Right atrium auricular region (tissue), 2 donors: ENCODE measurements at places on chromosomes 4 and X. TPM values are rescaled to one million over a fixed set of nuclear protein-coding genes. Genes with fewer than 3 reads are reported as not detected.

FLNA gene
- 263 TPM for total RNA-seq

TRIML2 gene
- total RNA-seq, result not detected

DIPK2B gene
- total RNA-seq, result 14.4 TPM

NR0B1 gene
- not detected for total RNA-seq

WDFY3 gene
- total RNA-seq, result 27.6 TPM

TDO2 gene
- not detected for total RNA-seq

RS1 gene
- total RNA-seq, result not detected

DNA sequence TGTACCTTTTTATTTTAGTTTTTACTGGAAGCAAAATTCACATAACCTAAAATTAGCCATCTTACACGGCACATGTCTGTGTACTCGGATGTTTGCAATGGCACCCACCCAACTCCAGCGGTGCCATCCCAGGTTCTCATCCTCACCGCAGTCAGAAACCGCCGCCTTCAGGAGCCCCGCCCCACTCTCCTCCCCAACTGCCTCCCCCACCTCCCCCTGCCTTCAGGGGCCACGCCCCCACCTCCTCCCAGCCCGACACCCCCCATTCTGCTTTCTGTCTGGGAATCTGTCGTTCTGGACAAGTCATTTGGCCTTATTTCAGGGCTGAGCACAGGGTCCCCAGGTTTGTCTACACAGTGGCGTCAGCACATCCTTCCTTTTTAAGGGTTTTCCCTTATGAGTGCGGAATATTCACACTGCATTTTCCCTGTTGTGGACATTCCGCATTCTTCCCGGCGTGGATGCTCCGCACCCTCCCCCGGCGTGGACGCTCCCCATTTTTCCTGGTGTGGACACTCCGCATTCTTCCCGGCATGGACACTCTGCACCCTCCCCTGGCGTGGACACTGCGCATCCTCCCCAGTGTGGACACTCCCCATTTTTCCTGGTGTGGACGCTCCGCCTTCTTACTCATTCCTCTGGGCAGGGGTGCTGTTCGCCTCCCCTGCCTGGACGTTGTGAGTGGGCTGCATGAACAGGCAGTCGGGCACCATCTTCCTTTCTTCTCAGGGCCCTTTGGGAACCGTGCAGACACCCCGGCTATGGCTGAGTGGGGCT is 135.4 kb upstream of the NKX1-1 start:
- DNase-seq, result no peak

GRCh38 chrX:114267142-114267541 is 316.7 kb upstream of the HTR2C start:
- DNase-seq, result no peak

GRCh38 chrX:129690435-129690834 is 35.7 kb upstream of the APLN start:
- DNase-seq, result no peak

GRCh38 chrX:150446151-150446550 is 83.0 kb downstream of the MAMLD1 start:
- DNase-seq, result no peak

GRCh38 chrX:155995321-155995875 is 2.1 kb upstream of the IL9R start:
- no peak for DNase-seq

GRCh38 chrX:28969126-28969525 is 381.9 kb downstream of the IL1RAPL1 start:
- no peak for DNase-seq

DNA sequence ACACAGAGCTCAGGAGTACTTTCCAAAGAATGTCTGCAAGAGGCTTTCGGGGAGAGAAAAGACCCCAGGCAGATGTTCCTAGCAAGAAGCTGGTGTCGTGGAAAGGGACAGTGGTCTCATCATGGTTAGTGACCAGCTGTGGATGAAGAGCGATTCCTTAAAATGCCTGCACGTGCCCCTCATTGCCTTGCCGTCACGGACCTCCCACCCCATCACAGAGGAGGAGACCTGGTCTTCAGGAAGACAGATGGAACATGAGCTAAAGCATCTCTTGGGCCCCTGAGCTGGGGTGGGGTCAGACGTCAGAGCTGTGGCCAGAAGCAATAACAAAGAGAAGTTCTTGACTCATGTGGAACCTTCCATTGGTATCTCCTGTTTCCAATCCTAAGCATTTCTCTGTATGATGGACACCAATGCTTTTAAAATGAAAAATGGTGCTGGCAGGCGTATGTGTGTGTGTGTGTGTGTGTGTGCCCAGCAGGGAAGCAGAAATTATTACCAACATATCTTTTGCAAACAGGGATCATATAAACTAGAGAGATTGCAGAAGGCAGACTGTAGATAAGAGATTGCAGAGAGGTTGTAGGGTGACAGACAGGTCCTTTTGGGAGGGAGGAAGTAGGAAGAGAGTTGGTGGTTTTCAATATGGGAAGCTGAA is 25.2 kb upstream of the ASMTL start:
- DNase-seq, result peak; percentile 42

- peak; percentile 72 for DNase-seq
Observed at GRCh38 chr4:122700178-122700725, 32.3 kb upstream of the BBS12 start.

- no peak for DNase-seq
Observed at GRCh38 chrX:28590396-28590795, 3.1 kb downstream of the IL1RAPL1 start.

GRCh38 chr4:72567821-72568675 is 973 bp downstream of the ADAMTS3 start:
- DNase-seq, result peak; percentile 78

DNA sequence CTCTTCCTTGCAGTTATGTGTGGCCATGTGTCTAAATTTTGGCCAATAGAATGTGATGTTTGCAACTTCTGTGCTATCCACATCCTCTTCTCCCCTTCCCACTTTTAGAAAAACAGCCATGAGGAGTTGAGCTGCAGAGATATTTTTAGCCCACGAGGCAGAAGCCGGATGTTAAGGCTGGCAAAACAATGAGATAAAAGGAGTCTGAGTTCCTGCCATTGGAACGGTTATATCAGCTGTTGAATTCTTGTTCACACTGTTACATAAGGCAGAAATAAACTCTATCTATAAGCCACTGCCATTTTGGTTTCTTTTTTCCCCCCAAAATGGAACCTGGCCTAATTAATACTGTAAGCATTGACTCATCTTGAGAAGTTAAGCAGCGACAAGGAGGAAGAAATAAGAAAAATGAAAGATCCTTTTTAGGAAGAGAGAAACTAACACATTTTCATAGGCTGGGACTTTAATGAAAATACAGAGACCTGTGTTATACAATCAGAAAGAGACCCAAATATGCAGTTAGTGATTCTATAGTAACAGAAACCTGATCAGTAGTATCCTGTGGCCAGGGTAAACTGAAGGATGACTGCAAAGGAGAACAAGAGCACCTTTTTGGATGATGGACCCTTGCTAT is 200.5 kb downstream of the INPP4B start:
- no peak for DNase-seq

DNA sequence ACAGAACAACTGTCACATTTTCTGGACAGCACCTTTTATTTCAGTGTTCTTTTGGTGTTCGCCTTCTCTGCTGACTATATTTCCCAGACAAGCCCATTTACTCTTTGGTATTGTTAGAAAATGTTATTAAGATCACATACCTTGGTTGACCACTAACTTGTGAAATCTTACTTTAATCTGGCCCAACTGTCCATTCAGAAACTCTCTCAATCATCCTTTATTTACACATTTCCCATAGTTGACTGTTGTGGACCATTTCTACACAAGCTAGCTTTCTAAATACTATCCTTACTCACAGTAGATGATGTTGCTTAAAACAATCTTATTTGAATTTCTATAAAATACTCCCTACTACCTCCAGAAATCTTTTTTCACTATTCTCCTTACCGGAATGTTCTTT is 64.7 kb downstream of the QRFPR start:
- no peak for DNase-seq

DNA sequence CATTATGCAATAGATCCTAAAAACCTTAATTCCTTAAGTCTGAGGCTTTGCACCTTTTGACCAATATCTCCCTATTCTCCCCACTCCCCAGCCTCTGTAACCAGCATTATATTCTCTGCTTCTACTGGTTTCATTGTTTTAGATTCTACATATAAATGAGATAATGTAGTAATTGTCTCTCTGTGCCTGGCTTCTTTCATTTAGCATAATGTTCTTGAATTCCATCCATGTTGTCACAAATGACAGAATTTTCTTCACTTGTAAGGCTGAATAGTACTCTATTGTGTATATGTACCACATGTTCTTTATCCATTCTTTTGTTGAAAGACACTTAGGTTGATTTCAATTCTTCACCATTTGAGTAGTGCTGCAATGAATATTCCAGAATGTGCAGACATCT is 66.0 kb downstream of the MAGEC1 start:
- DNase-seq, result no peak

DNA sequence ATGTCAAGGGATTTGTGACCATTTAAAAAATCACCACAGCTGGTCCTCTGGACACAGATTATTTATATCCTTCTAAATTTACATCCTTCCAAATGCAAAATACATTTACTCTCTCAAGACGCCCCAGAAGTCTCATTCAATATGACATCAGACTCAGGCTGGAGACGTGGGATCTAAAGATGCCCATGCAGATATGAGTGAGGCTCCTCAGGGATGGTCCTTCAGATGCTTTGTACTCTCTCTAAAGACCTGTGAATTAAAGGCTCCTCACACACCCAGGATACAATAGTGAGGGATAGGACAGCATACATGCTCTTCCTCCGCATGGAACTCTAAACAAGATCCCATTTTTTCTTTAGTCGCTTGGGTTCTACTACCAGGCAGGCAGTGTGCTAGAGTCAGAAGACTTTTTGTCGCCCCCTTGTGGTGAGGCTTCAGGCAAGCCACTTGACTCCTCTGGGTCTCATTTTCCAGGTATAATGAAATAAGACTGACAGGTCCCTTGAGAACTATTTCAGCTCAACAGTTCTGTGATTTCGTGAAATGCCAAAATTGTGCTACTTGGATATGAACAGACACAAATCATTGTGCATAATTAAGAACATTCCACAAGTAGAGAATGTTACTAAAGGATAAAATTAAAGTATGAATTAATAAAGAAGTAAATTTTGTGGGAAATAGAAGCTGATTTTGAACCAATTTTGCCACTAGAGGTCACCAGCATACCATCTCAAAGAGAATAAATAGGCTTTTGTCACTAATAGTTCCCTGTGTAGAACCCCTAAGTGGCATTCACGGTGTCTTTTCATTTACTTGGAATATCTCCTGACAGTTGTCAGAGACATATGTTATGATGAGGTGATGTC is 13.7 kb upstream of the SCOC start:
- DNase-seq, result peak; percentile 79
